Heart left ventricle (tissue), 16 donors: ENCODE measurements at places on chromosomes 4 and X. TPM values are rescaled to one million over a fixed set of nuclear protein-coding genes. Genes with fewer than 3 reads are reported as not detected.

Gene TKTL1
- 2.9 TPM for polyA plus RNA-seq

Gene MAOB
- polyA plus RNA-seq = 30.3 TPM

Gene MTNR1A
- not detected for polyA plus RNA-seq

Gene PTPN13
- polyA plus RNA-seq = 0.80 TPM

Gene PITX2
- 0.17 TPM for polyA plus RNA-seq

DNA sequence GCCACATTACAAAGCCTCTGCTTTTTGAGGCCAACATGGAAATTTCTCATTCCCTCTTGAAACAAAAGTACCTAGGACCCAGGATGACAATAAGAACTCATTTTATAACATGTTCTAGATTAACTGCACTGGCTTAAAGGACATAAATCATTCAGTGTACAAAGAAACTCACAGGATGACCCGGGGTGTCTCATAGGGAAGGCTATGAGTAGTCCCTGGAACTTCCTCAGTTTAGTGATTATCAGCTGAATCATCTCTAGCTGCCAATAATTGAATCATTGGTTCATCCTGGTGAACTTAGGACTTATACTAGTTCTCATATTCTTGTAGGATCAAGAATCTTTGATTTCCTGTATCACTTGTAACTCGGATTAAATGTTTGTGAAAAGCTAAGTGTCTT lies 95.8 kb upstream of the WDR1 start:
- no peak for DNase-seq

GRCh38 chrX:32408389-32408788 lies 803.0 kb downstream of the DMD start:
- no peak for DNase-seq

DNA sequence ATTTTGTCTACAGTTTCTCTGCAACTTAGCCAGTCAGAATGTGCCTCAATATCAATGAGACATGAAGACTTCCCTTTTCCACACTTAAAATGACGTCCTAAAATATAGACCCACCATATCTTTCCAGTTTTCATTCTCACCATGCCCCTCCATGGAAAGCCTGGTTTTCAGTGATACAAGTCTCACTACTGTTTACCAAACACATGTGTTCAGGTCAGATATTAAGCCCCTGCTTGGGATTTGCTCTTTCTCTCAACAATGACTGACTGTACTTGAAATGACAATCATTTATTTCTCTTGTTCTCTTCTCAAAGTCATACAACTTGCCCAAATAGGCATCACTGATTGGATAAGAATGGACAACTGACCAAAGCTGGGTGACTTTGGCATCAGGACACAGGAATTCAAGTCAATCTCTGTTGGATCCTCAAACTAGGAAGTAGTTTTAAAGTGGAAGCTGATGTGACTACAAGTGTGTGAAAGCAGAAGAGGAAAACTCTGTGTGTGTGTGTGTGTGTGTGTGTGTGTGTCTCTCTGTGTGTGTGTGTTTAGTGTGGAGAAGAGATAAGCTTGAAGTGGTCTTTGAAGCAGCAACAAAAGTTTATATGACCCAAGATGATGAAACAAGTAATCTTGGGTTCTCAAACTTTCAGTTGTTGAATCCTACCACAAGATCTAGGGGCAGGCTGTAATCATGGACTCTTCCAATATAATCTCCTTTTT lies 217.4 kb upstream of the FGF13 start:
- DNase-seq = no peak

DNA sequence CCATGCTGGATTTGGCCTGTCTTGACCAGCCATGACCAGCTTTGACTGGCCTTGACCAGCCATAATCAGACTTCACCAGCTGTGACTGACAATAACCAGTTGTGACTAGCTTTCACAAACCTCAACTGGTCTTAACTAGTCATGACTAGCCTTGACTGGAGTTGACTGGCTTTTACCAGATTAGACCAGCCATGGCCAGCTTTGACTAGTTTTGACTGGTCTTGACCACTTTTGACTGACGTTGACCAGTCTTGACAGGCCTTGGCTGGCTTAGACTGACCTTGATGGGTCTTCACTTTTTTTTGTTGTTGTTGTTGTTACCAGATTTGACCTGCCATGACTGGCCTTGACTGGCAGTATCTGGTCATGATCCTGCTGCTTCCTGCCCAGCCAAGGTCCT lies 67.4 kb downstream of the RLIM start:
- no peak for DNase-seq

DNA sequence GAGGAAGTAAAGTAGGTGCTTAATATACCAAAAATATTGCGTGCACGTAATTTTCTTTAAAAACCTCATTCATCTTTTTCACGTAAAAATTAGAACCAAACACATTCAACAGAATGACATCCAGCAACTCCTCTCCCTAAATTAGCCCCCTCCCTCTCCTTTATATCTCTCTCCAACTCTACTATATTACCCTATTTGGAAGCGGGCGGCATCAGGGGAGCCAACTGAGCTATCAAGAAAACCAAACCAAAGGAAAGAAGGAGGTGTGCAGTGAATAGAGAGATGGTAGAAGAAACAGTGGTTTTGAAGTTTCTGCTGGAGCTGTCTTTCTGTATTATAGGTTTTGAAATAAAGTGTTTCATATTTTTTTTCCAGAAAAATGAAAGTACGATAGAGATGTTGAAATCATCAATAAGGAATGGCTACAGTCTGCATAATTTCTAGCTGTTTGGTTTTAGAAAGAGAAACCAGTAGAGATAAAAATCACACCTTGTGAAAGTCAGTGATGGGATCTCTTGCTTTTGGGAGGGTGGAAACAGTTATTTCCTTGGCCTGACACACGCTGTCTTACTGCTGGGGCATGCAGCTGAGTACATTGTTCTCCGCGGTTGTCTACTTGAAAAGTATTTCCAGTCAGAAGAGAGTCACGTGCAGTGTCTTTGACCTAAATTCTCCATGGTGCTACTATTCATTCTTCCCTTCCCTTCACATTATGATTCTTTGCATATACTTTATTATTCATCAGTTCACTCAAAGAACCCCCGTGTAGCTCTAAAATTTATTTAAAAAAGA lies 94.1 kb upstream of the WDR17 start:
- DNase-seq = no peak
